ENCODE measurements at places on chromosomes 7 and 10. TPM values are rescaled to one million over a fixed set of nuclear protein-coding genes. Genes with fewer than 3 reads are reported as not detected.

Gene CDK6
- 11.6 TPM for total RNA-seq

Gene CH25H
- total RNA-seq = not detected

Gene PCDH15
- total RNA-seq = 0.08 TPM

Gene PVRIG
- total RNA-seq = not detected

Gene RARRES2
- 1.4 TPM for total RNA-seq

Gene CASP7
- total RNA-seq = 19.8 TPM

Gene OR2A42
- total RNA-seq = not detected

Gene WNT8B
- total RNA-seq = not detected

Gene HOXA7
- total RNA-seq = not detected

Gene CPA4
- total RNA-seq = 29.6 TPM

Gene TSPAN13
- not detected for total RNA-seq

Gene HABP2
- total RNA-seq = not detected

Gene ANKRD61
- not detected for total RNA-seq

Gene CAV1
- 598 TPM for total RNA-seq

Data from fibroblast of the aortic adventitia (primary cell).